ENCODE measurements at places on chromosomes 4 and X.

DNA sequence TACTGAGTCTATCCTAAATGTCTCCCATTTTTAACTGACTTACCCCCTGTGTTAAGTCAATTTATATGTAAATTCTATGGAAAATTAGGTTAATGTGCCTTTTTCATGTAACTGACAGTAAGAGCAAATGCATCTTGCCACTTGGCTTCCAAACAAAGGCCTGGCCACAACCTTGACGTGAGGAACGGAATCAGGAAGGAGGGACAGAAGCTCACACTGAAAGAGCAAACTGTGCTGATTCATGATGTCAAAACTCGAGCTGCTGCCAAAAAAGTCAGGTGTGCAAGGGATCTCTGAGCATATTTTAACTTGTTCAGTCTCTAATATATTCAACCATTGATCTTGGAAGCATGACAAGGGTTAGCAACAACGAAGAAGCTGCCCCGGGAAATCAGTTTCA lies 35.8 kb downstream of the GPM6A start:
- DNase-seq = no peak

DNA sequence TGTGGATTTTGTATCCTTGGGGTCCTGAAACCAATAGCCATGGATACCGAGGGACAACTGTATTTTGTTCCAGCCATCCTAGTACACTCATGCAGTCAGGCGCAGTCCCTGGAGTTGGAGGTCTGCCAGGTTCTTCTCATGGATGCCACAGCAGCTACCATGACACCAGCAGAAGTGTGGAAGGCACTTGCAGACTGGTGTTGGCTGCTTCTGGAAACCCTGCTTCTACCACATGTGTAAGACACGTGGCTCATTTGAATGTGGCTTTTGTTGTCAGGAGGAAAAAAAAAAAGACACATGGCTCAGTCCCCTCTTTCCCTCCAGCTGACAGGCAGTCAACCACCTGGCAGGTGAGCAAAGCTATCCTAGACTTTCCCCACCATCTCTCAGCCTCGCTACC lies 19.4 kb downstream of the DRD5 start:
- no peak for DNase-seq

DNA sequence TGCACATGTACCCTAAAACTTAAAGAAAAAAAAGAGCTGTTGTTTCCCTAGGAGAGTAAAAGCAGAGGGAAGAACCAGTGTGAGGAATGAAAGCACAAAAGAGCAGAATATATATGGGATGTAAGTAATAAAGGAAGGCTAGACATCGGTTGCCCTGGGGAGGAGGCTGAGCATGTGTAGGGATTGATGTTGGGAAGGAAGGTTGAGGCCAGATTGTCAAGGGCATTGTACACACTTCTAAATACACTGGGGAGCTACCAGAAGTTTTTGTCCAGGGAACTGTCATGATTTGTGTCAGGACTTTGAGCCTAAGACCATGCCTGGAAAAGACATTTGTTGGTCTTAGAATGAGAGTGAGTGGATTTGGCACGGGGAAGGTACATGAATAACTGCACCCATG lies 467.1 kb downstream of the GPAT3 start:
- DNase-seq = no peak

GRCh38 chrX:38882894-38883626 lies 81.8 kb downstream of the MID1IP1 start:
- peak; percentile 86 for DNase-seq

Measured in fibroblast of skin of right quadriceps (primary cell).